Stimulated activated CD8-positive, alpha-beta memory T cell treated with anti-CD3 and anti-CD28 coated beads, Interleukin-7, amount 100 ng/mL, for 24 hours (primary cell): ENCODE measurements at places on chromosomes 12 and 14.

- no peak for DNase-seq
Observed at GRCh38 chr12:65937806-65938205, 113.5 kb downstream of the HMGA2 start.

DNA sequence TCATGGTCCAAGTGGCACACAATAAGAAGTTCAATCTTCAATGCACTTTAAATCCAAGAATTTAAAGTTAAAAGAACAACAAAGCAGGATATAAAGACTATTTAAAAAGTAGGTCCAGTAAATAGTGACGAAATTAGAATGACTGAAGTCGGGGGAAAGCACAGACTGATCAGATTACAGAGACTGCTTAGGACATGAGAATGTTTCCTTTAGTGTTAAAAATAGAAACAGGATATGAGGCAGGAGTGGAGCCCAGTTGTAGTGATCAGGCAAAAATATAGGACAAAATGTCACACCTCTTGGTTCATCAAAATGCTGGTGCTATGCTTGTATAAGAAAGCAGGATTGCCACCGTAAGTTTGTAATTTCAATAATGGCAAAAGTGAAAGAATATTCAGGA, 52.2 kb upstream of the CD163 start:
- no peak for DNase-seq

- DNase-seq, result no peak
Observed at GRCh38 chr14:44607701-44608100, 100.6 kb upstream of the FSCB start.

DNA sequence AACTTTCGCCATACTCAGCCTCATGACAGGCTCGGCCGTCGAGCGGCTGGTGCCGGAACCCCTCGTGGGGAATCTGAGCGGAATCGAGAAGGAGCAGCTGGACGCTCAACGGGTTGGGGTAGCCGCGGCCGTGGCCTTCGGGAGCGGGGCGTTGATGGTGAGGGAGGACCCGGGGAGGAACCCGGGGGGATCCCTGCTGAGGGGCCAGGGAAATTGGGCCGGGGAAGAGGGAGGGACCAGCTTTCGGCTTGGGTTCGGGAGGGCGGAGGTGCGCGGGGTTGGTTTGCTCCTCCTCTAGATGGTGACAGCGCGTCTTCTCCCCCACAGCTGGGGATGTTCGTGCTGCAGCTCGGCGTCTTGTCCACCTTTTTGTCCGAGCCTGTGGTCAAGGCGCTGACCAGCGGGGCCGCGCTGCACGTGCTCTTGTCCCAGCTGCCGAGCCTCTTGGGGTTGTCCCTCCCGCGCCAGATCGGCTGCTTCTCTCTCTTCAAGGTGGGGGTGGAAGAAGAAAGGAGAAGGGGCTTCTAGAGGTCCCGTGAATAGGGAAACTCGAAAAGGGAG, 9.8 kb downstream of the ARHGEF25 start:
- no peak for DNase-seq

- DNase-seq, result no peak
Observed at GRCh38 chr12:55681142-55682077, 26.3 kb downstream of the ITGA7 start.

- no peak for DNase-seq
Observed at GRCh38 chr14:85438481-85438942, 91.4 kb upstream of the FLRT2 start.

- DNase-seq, result no peak
Observed at GRCh38 chr12:104596134-104596799, 139.5 kb downstream of the CHST11 start.

- no peak for DNase-seq
Observed at GRCh38 chr12:24854908-24855307, 94.0 kb downstream of the BCAT1 start.

- no peak for DNase-seq
Observed at GRCh38 chr12:128318341-128318740, 51.4 kb downstream of the TMEM132C start.

- no peak for DNase-seq
Observed at GRCh38 chr12:18165889-18166288, 75.9 kb upstream of the RERGL start.

DNA sequence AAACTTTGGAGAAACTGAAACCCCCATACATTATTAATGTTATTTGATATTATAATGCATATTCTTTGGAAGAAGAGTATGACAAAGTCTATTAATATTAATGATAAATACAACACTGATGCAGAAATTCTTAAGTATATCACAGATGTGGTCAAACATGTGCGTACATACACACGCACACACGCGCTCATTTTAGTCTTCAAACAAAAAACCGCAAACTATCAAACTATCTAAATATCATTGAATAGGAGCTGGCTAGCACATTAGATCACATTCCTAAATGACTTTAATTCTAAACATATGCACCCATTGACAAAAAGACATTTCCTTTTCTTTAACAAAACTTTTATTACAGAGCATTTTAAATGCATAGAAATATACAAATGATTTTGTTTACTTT, 872.7 kb downstream of the SLC16A7 start:
- no peak for DNase-seq

DNA sequence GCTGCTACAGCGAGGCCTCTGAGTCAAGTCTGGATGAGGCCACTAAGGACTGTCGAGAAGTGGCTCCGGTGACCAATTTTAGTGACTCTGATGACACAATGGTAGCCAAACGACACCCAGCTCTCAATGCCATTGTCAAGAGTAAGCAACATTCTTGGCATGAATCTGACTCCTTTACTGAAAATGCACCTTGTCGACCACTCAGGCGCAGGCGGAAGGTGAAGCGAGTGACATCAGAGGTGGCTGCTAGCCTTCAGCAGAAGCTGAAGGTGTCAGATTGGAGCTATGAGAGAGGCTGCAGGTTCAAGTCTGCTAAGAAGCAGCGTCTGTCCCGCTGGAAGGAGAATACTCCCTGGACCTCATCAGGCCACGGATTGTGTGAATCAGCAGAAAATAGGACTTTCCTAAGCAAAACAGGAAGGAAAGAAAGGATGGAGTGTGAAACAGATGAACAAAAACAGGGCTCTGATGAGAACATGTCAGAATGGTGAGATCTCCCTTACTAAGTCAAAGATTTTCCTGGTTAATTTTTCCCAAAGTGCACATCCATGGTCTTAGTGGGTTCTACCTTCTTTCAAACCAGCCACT, 2.9 kb downstream of the GPATCH2L start:
- DNase-seq, result no peak

DNA sequence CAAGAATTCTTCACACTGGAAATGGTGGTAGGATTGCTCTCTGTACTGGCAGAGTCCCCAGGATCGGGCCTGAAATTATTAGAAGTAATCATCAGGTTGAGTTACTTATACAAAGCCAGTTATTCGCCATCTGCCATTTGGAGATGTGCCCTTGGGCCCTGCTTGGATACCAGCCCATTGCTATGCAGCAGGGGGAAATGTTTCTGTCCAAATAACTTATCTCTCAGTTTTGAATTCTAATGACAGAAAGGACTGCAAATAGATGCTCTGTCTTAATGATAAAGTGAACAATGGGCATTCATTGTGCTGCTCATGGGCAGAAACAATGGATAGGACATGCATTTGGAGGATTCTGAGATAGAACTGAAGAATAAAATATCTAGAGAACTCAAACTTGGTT, 139.1 kb upstream of the PELI2 start:
- DNase-seq, result no peak
